ENCODE measurements at places on chromosomes 16 and 17. TPM values are rescaled to one million over a fixed set of nuclear protein-coding genes. Genes with fewer than 3 reads are reported as not detected.

TBC1D3B gene
- 7.2 TPM for total RNA-seq

TM4SF5 gene
- not detected for total RNA-seq

CLDN9 gene
- total RNA-seq: not detected

VPS9D1 gene
- total RNA-seq: 21.0 TPM

MYOCD gene
- total RNA-seq: 1.3 TPM

FZD2 gene
- 0.60 TPM for total RNA-seq

NPB gene
- total RNA-seq: 0.24 TPM

PRSS36 gene
- 1.5 TPM for total RNA-seq

SEZ6 gene
- not detected for total RNA-seq

C16orf54 gene
- total RNA-seq: 0.36 TPM
